ENCODE measurements at places on chromosomes 12 and 14.

DNA sequence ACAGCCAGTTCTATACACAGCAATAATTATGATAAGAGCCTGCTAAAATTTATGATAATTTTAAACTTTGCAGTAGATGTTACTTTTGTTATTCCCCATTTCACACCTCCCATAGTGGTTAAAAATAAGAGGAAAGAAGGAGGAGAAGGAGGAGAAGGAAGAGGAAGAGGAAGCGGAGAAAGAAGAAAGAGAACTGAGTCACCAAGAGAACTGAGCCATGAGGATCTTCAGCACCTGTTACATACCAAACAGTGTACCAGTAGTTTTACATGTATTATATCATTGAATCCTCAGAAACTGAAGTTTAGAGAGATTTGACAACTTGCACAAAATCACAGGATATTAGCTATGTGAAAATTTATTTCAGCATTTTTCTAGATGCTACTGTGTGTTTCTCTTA, 3.9 kb downstream of the CD163 start:
- H3K4me3 ChIP-seq: no peak overlapping the region
- H3K4me1 ChIP-seq: peaks cover 5% of the 10 kb centered on the region
- H3K27ac ChIP-seq: no peak overlapping the region
- H3K27me3 ChIP-seq: no peaks in the 10 kb centered on the region

DNA sequence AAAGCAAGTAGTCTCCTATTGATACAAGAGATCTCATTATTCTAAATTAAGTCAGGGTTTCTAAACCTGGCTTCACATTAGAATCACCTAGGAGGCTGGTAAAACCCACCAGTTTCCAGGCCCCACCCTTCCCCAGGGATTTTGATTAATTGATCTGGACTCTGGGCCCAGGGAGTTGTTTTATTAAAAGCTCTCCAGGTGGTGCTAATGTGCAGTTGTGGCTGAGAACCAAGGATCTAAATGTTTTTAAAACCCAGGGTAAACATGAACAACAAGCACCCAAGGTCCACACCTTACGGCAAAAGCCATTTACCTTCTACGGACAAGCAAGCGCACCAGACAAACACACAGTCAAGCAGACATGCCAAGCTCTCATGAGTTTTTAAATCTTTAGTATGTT, 73.9 kb downstream of the SLC2A13 start:
- H3K4me3 ChIP-seq: no peak overlapping the region
- H3K27me3 ChIP-seq: no peaks in the 10 kb centered on the region
- no peaks in the 10 kb centered on the region for H3K36me3 ChIP-seq
- DNase-seq: no peak

- no peak overlapping the region for H3K4me3 ChIP-seq
- no peaks in the 10 kb centered on the region for H3K27me3 ChIP-seq
- peaks cover 54% of the 10 kb centered on the region for H3K36me3 ChIP-seq
Measured at GRCh38 chr14:73209953-73210352, 27.4 kb upstream of the PAPLN start.

DNA sequence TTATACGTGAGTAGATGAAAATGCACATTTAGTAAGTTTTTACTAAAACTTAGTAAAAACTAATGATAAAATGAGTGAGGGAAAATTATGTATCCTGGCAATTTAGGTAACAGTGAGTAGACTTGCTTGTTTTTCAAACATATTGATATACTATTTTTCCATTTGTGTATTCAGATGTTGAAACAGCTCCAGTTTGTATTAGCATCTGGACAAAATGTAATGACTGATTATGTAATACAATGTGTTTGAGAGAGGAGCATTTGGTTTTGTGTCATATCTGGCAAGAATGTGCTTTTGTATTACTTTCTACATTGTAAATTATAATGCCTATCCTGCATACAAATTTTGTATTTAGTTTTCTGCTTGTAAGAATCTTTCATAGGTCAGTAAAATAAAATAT, 5.6 kb downstream of the CNOT2 start:
- no peak overlapping the region for H3K4me3 ChIP-seq
- H3K27me3 ChIP-seq: peaks cover 7% of the 10 kb centered on the region
- H3K4me1 ChIP-seq: peaks cover 57% of the 10 kb centered on the region
- DNase-seq: no peak
- peaks cover 14% of the 10 kb centered on the region for H3K36me3 ChIP-seq

DNA sequence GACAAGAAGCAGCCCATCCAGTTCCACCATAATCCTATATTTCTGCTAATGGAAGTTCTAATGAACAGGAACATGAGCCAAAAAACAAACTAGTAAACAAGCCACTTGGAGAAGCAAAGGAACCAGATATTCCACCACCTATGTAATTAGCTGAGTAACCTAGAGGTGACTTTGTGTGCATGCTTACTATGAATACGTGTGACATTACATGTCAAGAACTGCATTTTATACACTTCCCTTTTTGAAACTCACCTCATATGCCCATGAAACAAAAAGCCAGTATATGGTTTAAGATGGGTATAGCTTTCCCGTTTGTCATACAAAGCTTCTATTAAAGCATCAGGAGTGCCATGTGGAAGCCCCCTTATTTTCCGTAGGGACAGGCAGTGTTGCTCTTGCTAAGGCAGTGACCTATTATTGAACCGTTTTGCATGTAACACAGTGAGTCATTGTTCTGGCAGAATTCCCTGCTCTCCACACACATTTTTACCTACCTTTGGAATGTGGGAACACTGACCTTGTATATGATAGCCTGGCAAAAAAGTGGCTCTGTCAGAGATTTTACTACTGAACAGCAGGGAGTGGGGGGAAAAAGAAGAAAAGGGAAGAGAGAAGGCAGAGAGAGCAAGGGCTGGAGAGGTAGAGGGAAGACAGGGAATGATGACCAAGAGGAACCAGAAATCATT, 34.8 kb upstream of the FRMD6 start:
- H3K36me3 ChIP-seq: no peaks in the 10 kb centered on the region
- no peak for DNase-seq
- H3K4me1 ChIP-seq: no peaks in the 10 kb centered on the region

- H3K36me3 ChIP-seq: no peaks in the 10 kb centered on the region
- no peak overlapping the region for H3K4me3 ChIP-seq
- no peak overlapping the region for H3K27ac ChIP-seq
- DNase-seq: peak; percentile 65
Measured at GRCh38 chr14:44149597-44149996, 357.5 kb downstream of the FSCB start.
